ENCODE measurements at places on chromosomes 6 and 20.

DNA sequence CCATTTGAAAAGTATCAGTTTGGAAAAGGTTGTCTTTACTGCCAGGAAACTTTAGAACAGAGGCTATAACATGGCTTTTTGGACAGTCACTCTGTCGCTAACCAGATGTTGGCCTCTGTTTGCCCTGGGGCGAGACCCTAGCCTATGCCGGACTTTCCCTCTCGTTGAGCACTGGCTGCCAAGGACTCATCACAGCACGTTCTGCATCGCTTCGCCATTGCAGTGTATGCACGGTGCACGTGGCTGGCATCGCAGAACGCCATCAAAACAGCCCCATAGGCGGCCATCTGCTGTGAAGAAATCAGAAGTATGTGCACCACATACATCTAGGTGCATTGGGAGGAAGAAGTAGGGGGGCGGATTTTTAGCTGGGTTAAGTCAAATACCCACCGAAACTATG is 156.4 kb downstream of the EYA2 start:
- DNase-seq = no peak

DNA sequence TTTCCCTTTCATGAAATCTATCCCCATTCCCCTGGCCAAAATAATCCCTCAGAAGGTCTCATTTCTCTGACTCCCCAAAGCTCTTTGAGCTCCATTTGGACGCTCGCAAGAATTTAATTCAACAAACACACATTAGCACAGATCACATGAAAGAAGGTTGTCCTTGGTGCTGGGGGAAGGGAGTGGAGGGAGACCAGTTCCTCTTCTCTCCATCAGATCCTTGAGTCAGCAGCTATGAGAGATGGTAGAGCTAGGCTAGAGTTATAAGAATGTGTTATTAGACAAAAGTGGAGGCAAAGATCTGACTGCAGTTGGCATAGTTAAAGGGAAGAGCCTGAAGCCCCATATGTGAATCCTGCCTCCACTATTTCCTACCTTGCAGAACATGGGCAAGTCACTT is 184.2 kb upstream of the CDYL start:
- DNase-seq = no peak

- no peak for DNase-seq
These were observed 15.1 kb upstream of the GOPC start for GRCh38 chr6:117617210-117618035.

DNA sequence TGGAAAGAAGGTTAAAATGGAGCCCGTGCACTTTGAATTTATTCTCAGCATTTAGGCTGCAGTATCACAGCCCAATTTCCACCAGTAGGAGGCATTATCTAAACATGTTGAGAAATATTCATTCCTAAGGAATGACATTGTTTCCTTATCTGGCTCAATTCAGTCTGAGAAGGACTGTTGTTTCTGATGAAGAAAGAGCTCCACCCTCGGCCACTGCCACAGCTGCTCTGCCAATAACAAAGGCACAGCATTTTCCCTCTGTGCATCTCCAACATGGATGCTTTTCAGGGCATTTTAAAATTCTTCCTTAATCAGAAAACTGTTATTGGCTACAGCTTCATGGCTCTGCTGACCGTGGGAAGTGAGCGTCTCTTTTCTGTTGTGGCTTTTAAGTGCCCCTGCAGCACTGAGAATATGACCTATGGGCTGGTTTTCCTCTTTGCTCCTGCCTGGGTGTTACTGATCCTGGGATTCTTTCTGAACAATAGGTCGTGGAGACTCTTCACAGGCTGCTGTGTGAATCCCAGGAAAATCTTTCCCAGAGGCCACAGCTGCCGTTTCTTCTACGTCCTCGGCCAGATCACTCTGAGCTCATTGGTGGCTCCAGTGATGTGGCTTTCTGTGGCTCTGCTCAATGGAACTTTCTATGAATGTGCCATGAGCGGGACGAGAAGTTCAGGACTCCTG is at the start of gene CALHM5:
Gene CALHM5 (plus strand): TSS at position 216 of the 687 bp plus-strand sequence. CDS start 58 bp downstream, at position 274.
- DNase-seq = no peak

DNA sequence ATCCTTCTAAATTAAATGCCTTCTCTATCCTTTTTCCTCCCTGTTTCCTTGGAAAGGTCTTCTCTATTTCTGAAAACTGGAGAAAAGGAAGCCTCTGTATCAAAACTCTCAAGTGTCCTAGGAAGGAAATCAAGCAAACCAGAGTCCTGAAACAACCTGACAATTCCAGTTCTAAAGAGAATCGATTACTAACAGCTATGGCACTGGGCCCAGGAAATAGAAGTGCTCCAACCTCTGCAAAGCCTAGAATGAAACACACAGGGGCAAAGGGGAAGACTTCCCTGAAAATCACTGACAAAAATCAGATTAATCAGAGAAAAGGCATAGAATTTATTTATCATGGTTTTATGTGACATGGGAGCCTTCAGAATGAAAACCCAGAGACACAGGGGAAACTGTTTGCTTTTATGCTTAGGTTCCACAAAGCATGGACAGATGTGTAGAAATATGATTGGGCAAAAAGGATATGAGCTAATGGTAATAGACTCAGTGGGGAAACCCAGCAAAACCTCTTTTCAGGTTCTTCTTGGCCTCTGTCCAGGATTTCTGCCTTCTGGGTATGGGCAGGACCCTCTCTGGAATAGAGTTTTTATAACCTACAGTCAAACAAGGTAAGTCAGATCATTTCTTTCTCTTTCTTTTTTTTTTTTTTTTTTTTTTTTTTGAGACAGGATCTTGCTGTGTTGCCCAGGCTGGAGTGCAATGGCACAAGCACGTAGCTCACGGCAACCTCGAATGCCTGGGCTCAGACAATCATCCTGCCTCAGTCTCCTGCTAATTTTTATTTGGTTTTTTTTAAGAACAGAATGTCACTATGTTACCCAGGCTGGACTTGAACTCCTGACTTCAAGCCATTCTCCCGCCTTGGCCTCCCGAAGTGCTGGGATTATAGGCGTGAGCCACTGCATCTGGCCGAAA is 91.7 kb downstream of the CD24 start:
- no peak for DNase-seq

- DNase-seq = no peak
These were observed 56.7 kb upstream of the SGK1 start for GRCh38 chr6:134374491-134375219.

- DNase-seq = no peak
These were observed 94.8 kb upstream of the SCAF8 start for GRCh38 chr6:154638369-154638768.

Measured in GM18507 (cell line).